ENCODE measurements at places on chromosomes 3 and 15.

DNA sequence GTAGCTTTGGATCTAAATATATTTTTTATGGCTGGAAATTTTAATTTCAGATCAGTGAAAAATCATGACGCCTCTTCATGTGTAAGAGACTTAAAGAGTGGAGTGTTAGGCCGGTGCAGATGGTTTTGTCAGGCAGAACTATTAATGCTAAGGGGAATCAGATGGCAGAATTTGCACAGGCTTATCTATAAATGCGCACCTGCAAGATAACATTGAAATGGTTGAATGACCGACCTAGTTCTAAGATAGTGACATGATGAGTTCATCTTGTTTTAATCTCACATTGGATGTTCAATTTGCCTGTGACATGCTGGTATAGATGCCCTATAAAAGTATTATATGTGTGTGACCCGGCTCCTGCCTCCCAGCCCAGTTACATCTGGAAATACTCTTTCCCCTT is 340.6 kb downstream of the FEZF2 start:
- no peak for DNase-seq

GRCh38 chr3:148903022-148903442 is 37.9 kb downstream of the CPA3 start:
- no peak for DNase-seq

DNA sequence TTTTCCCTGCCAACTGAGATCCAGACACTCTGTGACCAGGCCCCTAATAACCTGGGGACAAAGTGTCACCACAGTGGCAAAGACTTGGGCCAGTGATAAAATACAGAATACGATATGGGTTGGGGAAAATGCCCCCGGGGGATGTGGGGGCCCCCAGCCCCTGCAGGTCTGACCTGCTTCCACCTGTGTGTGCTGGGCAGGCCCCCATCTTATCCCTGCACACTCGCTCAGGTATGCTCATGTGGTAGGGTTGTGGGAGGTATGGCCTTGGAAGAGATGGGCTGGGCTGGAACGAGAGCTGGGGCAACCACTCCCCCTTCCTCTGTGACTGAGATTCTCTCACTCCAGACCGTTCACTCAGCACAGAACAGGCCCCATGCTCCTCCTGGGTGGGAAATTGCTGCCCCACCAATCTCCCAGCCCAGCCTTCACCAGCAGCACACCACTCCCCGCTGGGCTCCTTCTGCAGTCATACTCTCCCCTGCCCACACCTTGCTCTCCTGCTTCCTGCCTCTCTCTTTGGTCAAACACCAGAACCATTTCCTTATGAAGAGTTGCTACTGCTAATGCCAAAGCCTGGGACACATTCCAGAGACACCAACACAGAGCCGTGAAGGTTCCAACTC is 9.6 kb upstream of the CPEB1 start:
- no peak for DNase-seq

- no peak for DNase-seq
Measured at GRCh38 chr3:1805331-1805730, 293.3 kb upstream of the CNTN4 start.

GRCh38 chr3:114374433-114374990 is 80.7 kb downstream of the TIGIT start:
- DNase-seq = no peak

DNA sequence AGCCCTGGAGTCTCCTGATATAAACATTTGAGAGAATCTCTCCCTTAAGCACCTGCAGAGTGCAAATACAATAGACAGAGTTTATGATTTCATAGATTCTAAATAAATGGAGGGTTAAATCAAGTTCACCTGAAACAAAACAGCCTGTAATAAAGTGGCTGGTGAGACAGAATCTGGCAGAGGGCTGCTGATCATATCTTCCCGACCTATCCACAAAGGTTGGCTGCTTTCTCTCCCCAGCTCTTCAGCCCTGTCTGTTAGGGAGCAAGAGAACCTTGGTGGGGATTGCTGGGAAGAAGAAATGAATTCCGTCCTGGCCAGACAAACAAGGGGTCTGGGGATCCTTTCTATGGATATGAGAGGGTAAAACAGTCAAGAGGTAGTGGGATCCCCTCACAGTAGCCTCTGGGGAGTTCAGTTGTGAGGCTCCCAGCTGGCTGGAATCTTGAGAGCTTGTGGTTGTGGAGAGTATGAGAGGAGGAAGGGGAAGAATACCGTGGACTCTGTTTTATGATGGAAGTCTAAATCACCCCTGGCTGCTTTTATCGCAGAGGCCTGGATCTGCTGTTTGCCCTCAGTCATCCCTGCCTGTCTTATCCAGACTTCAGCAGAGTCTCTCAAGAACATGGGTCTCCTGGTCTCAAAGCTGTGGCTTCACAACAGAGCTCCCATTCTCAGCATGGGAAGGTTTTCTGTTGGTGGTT is 451.3 kb downstream of the NTRK3 start:
- no peak for DNase-seq

- no peak for DNase-seq
Measured at GRCh38 chr3:155411500-155412223, 118.2 kb upstream of the STRIT1 start.

DNA sequence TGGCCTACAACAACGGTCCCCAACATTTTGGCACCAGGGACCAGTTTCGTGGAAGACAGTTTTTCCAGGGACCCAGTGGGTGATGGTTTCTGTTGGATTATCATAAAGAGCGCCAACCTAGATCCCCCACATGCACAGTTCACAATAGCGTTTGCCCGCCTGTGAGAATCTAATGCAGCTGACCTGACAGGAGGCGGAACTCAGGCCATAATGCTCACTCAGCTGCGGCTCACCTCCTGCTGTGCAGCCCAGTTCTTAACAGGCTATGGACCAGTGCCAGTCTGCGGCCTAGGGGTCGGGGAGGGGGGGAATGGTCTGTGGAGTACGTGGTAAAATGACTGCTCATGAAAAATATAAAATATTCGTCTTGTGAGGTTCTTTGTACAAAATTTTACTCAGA is 518.5 kb upstream of the CADM2 start:
- DNase-seq = peak; percentile 10

- no peak for DNase-seq
Measured at GRCh38 chr15:77354063-77354462, 65.8 kb downstream of the PEAK1 start.

Data from femur (tissue), 1 donor.